Amniotic epithelial cell (primary cell): ENCODE measurements at places on chromosomes 2 and 18.

DNA sequence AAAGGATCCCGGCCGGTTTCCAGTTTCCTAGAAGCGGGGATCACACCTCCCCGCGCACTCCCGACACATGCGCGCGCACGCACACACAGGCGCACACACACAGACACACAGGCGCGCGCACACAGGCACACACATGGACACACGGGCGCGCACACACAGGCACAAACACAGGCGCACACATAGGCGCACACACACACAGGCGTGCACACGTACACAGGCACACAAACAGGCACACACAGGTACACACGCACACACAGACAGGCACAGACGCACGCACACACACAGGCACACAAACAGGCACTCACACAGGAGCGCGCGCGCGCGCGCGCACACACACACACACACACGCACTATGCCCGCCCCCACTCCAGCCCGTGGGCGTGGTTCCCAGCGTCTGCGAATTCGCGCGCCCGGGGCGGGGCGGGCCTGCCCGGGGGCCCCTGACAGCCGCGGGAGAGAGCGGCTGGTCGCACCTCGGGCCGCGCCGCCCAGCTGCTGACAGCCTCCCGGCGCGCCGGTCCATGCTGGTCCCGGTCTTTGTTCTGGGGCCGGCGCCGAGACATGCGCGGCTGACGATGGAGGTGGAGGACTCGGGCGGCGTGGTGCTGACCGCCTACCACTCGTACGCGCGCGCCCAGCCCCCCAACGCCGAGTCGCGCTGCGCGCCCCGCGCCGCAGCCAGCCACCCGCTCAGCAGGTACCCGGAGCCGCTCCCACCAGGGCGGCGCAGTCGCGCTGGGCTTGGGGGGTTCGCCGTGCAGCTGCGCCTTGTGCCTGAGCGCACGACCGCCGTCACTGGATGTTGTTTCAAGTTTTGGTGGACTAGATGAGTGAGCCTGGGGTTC is at the start of gene ARHGAP28:
TSS of gene ARHGAP28 (plus strand) at position 470 of the 845 bp plus-strand sequence. CDS start at position 576, 106 bp downstream.
- peak; percentile 69 for DNase-seq

- no peak for DNase-seq
Measured at GRCh38 chr2:215439980-215440512, 4.2 kb upstream of the FN1 start.

GRCh38 chr18:68969027-68969426 is 171.1 kb downstream of the CCDC102B start:
- no peak for DNase-seq

DNA sequence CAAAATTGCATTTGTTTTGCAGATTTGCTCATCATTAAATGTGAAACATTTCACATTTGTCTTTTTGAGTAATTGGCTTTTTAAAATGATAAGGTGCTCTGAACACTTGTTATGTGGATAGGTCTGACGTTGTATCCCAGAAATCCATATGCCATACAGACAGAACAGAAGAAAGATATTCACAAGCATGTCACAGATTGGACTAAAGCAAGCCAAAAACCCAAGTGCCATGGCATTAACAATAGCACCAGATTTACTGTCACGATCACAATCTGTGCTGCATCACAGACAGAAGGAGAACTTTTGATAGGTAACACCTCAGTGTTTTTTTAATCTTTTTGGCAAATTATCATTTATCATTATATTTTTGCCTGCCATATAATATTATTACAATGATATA is 272.6 kb downstream of the ARHGAP15 start:
- no peak for DNase-seq

DNA sequence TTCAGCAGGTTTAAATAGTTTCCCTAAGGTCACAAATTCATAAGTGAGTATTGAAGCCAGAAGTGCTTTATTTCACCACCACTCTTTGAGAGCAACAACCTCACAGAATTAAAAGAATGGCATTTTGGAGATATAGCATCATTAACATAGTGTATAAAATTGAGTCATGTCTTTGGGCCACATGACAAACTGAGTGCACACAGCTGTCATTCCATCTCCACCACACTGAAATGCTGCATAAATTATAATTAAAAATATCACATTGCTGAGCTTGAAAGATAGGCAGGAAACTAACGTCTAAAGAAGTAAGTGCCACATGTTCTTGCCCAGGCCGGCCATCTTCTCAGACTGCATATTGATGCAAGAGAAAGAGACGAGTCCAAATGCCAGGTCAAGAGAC is 897.9 kb upstream of the CNTNAP5 start:
- no peak for DNase-seq

GRCh38 chr2:198017068-198017467 is 212.7 kb downstream of the PLCL1 start:
- no peak for DNase-seq

- DNase-seq = peak; percentile 78
Measured at GRCh38 chr18:39561126-39561525, 1995.5 kb upstream of the CELF4 start.

- DNase-seq = peak; percentile 82
Measured at GRCh38 chr2:196278491-196278911, 107.1 kb upstream of the STK17B start.

GRCh38 chr18:5309888-5310470 is 14.5 kb upstream of the ZBTB14 start:
- no peak for DNase-seq

- no peak for DNase-seq
Measured at GRCh38 chr2:103165836-103166235, 404.0 kb downstream of the TMEM182 start.

DNA sequence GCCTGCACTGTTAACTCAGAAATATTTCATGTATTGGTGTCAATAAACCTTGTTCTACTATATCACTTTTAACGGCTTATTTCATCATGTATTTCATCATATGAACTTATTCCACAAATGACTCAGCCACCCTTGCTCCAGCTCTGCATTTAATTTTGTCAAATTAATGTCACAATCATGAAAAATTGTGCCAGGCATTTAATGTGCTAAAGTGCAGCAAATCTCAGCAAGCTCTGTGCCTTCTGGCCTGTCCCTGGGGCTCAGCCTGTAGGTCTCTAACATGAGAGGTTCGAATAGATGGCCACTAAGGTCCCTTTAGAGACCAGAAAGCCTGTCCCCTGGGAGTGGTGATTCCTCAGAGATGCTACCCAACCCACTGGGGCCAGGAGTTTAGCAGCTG is 28.6 kb downstream of the BOD1L2 start:
- DNase-seq = no peak

- DNase-seq = no peak
Measured at GRCh38 chr2:43212216-43212835, 14.1 kb downstream of the ZFP36L2 start.

DNA sequence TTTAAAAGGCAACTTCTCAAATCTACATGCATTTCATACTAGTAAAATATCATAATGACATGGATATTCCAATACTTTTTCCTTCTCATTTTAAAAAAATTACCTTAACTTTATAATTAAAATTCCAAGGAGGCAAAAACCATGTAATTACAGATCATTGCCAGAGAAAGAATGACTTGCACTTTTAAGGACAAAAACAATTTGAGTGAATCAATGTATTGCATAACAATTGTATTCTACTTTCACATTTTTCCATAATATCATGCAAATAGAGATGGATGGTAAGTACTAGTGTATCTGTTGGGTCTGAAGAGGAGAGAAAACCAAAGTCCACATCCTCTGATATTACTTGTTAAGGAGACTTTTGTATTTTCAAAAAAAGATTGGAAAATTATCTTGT is 89.5 kb upstream of the NCK2 start:
- DNase-seq = peak; percentile 4

GRCh38 chr2:85330839-85331636 is 3.2 kb upstream of the TGOLN2 start:
- no peak for DNase-seq

- no peak for DNase-seq
Measured at GRCh38 chr2:115400940-115401339, 958.5 kb downstream of the DPP10 start.

GRCh38 chr2:163732727-163733126 is 3.1 kb downstream of the FIGN start:
- DNase-seq = no peak

- DNase-seq = no peak
Measured at GRCh38 chr2:101858910-101859309, 132.8 kb upstream of the IL1R2 start.

DNA sequence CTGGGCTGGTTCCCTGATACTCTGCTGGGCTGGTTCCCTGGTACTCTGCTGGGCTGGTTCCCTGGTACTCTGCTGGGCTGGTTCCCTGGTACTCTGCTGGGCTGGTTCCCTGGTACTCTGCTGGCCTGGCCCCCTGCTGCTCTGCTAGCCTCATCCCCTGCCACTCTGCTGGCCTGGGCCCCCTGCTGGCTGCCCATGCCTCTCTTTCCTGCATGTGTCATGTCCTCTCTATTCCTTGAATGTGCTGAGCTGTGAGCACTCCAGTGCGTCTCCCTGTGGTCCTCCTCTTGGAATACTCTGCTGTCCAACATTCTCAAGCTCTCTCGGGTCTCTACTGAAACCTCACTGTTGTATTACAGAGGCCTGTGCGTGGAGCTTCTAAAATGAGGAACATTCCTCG is 216.3 kb downstream of the RNF144A start:
- DNase-seq = no peak

GRCh38 chr2:30915486-30915885 is 108.2 kb upstream of the CAPN13 start:
- no peak for DNase-seq

GRCh38 chr2:135411646-135412045 is 119.4 kb downstream of the ZRANB3 start:
- no peak for DNase-seq

DNA sequence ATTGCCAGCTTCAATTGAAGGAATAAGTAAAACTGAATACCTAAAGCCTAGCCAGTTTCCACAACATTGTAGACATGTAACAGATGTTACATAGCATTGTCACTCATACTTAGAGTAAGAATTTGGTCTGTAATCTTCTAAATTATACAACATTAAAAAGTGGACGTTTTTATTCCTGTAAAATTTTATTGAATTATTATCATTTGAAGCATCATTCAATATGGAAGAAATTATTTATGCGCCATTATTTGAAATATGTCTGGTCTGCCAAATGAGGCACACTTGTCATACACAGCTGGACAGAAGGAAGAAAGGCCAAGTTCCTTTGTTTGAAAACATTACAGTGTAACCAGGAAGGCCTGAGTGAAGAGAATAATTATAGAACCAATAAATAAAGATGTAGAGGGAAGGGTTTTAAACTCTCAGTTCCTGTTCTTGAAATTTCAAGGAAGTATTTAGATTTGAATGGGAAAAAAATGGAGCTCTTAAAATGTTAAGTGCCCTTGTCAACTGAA is 575.5 kb downstream of the LRRTM4 start:
- no peak for DNase-seq

GRCh38 chr2:234203135-234203984 is 152.9 kb downstream of the SPP2 start:
- DNase-seq = peak; percentile 96

DNA sequence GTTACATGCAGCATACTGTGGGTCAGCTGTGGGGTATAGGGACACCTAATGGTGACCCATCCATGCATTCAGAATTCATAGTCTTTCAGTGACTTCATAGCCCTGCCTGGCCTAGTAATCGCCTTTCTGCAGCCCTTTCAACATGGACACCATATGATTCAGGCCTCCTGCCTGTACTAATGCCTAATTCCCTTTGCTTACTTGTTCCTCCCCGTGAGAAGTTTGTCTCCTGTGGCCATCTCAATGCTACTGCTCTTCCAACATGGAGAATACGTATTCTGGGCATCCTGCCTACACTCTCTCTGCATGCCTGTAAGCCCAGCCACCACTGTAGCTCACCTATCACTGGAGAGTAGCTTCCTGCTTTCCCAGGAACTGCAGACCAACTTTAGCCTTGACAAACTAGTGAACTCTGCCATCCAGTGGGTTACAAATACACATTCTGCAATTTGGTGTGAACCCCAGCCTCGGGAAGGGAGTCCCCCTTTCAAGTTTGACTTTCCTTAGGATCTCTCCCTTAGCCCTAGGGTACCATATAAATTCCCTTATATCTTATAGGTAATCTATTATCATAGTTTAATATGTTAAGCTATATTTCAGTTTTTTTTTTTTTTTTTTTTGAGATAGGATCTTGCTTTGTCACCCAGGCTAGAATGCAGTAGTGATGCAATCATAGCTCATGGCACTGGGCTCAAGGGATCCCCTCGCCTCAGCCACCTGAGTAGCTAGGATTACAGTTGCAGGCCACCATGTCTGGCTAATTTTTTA is 22.3 kb downstream of the M1AP start:
- DNase-seq = no peak

DNA sequence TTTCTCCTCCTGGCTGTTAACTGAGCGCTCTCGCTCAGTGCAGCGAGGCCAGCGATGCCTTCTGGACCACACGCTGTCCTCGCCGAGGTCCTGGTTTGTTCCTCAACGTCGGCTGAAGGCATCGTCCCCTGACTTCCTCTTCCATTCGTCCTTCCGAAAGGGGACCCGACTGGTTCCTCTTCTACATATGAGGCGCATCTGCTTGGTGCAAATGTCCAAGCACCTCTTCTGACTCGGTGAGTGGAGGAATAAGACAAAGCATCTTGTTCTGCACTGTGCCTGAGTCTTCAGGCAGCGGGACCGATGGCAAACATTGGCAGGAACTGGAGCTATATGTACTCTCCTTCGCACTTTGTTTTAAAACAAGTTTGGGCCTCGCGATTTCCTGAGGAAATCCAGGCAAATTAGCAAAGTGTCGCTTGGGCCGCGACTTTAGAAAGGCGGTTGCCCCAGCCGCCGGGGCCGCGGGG is 621 bp upstream of the KCNS3 start:
- peak; percentile 2 for DNase-seq
